ENCODE measurements at places on chromosomes 6 and 20.

GRCh38 chr20:61414455-61414991 is 162.5 kb downstream of the CDH4 start:
- DNase-seq, result no peak

- no peak for DNase-seq
Observed at GRCh38 chr20:20553541-20553940, 158.9 kb downstream of the RALGAPA2 start.

DNA sequence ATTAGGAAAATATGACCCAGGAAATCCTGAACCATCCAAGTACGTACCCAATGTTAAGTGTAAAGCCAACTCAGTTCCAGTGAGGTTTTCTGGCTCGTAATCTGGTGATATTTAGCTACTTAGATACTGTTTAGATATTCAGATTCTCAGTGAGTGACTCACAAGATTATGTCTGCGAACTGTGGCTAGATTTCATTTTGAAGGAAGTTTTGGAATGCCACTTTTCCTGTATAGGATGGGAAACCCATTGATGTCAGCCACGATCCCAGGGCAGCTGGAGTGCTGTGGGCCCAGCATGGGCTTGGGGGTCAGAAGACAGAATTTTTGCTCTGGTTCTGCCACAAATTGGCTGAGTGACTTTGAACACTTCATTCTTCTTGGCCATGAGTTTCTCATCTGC is 76.3 kb downstream of the TMEM170B start:
- no peak for DNase-seq

GRCh38 chr6:53724501-53724900 is 58.9 kb upstream of the KLHL31 start:
- no peak for DNase-seq

- peak; percentile 93 for DNase-seq
Observed at GRCh38 chr20:3786665-3787323, at the start of gene CENPB. Gene CENPB, minus strand, starts transcription at chr20:3786740. Its CDS starts 257 bp downstream, at chr20:3786483.

DNA sequence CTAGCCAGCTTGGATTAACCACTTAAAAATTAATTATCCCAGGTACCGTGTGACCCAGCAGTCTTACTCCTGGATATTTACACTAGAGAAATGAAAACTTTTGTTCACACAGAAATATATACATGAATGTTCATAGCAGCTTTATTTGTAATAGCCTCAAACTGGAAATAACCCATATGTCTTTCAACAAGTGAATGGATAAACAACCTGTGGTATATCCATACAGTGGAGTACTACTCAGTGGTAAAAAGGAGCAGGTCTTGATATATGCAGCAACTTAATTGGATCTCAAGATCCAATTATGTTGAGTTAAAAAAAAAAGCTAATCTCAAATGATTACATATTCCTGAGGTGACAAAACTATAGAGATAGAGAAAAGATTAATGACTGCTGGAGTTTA is 381.4 kb downstream of the CDKAL1 start:
- DNase-seq, result no peak

- DNase-seq, result no peak
Observed at GRCh38 chr20:57671662-57672061, 38.2 kb downstream of the PMEPA1 start.

DNA sequence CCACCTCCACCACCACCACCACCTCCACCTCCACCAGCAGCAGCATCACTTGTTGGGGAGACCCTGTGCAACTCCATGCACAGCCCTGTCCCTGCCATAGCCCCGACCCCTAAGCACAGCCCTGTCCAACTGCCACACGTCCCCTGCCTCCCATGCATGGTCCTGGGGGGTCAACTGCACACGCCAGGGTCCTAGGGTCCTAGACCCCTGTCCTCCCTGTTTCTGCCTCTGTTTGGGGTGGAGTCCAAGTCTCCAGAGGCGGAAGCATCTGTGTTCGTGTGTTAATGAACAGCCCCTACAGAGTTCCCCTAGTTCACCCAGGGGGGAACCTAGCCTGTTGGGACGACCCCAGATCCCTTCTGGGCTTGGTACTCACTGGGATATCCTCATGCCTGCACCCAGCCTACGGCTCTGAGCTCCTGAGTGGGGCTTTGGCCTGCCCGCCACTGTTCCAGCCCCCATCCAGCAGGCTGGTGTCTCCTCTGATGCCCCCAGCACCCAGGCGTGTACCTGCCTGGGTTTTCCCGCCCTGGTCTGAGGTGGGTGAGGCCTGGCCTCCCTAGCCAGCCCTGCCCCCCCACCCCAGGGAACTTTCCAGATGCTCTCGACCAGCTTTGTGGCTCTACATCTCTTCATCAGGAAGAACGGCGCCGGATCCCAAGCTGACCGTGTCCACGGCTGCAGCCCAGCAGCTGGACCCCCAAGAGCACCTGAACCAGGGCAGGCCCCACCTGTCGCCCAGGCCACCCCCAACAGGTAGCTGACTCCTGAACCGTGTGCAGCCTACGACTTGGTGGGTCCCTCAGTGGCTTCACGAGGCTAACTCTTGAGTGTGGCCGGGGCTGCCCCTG is 2.5 kb upstream of the TNFRSF6B start:
- DNase-seq, result no peak

GRCh38 chr6:10033223-10033829 is 381.5 kb downstream of the TFAP2A start:
- DNase-seq, result no peak

GRCh38 chr6:147831356-147831755 is 322.9 kb downstream of the SAMD5 start:
- no peak for DNase-seq

DNA sequence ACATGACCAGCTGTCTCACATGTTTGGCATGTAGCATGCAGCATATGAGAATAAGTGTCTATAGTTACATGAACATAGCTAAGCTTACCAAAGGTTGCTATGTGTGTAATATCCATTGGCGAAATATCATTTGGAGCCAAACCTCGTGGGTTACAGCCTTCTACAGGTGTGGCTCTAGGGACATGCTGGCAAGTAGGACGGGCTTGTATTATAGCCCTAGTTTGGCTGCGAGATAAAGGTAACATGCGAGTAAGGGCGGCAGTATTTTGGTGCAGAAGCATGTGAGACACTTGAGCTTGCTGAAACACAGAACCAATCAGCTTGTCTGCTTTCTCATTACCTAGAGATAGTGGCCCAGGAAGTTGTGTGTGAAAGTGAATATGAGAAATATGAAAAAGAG is 6.5 kb upstream of the ABHD12 start:
- no peak for DNase-seq

- no peak for DNase-seq
Observed at GRCh38 chr6:149228311-149228955, 89.1 kb upstream of the TAB2 start.

DNA sequence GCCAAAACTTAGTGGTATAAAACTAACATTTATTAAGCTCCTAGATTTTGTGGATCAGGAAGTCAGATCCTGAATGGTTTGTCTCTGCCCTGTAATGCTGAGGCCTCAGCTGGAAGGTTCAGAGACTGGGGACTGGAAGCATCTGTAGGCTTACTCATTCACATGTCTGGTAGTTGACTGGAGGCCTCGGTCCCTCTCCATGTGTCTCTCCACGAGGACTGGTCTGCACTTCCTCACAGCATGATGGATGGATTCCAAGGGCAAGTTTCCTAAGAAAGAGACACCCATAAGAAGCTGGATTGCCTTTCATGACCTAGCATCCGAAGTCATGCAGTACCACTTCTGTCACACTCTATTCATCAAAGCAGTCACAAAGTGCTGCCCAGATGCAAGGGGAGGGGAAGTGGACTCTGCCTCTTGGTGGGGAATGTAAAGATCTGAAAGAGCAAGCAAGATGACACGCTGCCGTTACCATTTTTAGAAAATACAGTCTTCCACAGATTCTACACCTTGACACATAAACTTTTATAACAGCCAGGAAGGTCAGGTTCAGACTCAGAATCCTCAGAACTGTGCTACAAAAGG is 17.2 kb upstream of the MDGA1 start:
- no peak for DNase-seq

- DNase-seq, result no peak
Observed at GRCh38 chr6:145704143-145704781, 31.1 kb downstream of the EPM2A start.

- DNase-seq, result no peak
Observed at GRCh38 chr6:13412211-13412610, 75.2 kb downstream of the GFOD1 start.

- DNase-seq, result no peak
Observed at GRCh38 chr6:150236114-150236513, 93.3 kb downstream of the PPP1R14C start.

- DNase-seq, result no peak
Observed at GRCh38 chr20:24937579-24937978, 11.5 kb upstream of the CST7 start.

- no peak for DNase-seq
Observed at GRCh38 chr6:152184917-152185574, 377.6 kb downstream of the ESR1 start.
